ENCODE measurements at places on chromosomes 6 and 20.

DNA sequence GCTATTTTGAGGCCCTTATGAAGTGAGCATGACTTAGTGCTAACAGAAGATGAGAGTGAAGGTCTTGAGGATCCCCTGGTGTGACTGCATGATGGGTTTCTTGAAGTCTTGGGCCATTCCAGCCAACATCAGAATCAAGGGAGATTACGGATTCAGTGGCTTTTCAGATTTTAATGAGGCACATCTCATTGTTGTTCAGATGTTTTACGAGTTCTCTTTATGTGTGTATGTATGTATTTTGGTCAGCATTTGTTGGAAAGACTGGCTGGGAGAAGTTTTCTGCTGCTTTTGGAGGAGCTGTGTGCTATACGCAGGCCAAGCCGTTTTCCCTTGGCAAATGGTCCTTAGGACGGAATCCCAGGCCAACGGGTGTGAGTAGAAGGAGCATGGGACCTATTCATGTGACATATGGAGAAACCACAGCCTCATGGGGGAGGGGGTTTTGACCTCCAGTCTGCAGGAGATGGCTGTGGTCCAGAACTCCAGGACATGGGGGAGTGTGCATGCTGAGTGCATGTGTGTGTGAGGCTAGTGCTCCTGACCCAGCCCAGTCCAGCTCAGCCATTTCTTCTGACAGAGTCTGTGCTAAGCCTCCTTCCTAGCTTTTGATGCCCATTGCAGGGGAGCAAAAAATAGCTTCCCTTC, 35.3 kb downstream of the CHMP4B start:
- DNase-seq: peak; percentile 77

DNA sequence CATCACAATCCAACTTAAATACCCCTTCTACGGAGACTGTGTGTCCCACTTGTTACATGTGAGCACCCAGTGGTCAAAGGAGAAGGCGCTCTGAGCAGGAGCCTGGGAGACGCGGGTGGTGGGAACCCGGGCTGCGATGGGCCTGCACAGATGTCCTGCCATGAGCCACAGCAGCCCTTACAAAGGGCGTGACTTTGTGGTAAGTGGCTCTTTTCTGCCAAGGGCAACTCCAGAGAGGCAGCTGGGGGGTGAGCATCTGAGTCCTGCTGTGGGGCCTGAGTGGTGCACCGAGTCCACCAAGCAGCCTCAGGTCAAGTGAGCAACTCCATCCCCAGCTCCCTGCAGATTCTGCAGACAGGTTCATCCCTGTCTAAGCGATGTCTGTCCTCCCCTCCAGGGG, 33.6 kb upstream of the CST7 start:
- no peak for DNase-seq

DNA sequence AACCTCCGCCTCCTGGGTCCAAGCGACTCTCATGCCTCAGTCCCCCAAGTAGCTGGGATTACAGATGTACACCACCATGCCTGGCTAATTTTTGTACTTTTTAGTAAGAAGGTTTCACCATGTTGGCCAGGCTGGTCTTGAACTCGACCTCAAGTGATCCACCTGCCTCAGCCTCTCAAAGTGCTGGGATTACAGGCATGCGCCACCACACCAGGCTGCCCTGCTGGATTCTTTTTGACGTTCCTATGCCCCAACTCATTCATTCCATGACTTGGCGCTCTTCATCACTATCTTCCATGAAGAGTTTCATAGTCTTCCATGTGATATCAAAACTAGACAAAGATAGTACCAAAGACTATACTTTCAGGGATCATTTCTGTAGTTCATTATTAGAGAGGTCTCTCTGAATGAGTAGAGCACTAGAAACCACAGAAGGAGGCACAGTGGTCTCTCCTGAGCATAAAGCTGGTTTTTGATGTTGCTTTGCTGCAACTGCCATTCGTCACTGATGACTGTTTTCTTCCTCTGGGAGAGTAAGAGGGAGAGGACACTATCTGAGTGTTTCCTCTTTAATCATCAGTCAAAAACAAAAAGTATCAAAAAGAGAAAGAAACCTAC, 23.5 kb downstream of the DNAAF9 start:
- no peak for DNase-seq

DNA sequence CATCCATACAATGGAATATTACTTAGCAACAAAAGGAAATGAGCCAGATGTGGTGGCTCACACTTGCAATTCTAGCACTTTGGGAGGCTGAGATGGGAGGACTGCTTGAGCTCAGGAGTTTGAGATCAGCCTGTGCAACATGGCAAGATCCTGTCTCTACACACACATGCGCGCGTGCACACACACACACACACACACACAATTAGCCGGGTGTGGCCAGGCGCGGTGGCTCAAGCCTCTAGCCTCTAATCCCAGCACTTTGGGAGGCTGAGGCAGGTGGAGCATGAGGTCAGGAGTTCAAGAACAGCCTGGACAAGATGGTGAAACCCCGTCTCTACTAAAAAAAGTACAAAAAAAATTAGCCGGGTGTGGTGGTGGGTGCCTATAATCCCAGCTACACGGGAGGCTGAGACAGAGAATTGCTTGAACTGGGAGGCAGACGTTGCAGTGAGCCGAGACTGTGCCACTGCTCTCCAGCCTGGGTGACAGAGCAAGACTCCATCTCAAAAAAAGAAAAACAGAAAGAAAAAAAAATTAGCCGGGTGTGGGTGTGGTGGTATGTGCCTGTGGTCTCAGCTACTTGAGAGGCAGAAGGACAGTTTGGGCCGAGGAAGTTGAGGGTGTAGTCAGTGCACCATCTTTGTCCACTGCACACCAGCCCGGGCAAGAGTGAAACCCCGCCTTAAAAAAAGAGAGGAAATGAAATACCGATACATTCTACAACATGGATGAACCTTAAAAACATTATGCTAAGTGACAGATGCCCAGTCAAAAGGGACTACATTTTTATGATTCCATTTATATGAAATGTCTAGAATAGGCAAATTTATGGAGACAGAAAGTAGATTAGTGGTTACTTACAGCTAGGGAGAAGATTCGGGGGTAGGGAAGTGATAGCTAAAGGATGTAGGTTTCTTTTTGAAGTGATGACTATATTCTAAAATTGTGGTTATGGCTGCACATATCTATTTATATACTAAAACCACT, 52.5 kb downstream of the RBL1 start:
- DNase-seq: no peak

- DNase-seq: no peak
Measured at GRCh38 chr6:86477500-86478148, 459.7 kb upstream of the HTR1E start.

DNA sequence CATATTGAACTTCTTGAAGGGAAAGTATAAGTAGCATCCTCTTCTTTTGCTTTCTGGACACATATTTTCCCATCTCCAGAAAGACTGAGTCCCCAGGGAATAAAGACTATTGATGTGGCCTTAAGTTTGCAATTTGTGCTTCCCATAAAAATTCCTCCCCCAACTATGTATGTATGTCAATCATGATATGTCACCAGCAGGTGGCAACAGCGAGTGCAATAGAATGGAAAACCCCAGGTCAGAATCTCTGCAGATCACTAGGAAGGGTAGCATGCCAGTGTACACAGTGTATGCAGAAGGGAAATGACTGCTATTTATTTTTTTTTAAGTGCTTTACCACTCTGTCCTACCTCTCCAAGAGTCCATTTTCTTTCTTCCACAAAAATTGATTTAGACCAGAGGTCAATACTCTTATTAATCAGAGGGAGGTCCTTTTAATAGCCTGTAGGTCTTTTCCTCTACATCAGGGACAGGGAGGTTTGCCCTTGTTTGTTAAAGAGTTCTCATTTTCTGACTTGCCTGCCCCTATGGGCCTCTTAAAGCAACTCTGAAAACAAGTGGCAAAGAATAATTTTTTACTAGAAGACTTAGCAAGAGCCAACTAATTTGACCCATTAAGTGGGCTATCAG, 61.4 kb downstream of the BMP2 start:
- peak; percentile 74 for DNase-seq

- DNase-seq: no peak
Measured at GRCh38 chr6:118494091-118494490, 54.0 kb upstream of the PLN start.

- DNase-seq: no peak
Measured at GRCh38 chr6:106773996-106774629, 144.7 kb downstream of the QRSL1 start.

DNA sequence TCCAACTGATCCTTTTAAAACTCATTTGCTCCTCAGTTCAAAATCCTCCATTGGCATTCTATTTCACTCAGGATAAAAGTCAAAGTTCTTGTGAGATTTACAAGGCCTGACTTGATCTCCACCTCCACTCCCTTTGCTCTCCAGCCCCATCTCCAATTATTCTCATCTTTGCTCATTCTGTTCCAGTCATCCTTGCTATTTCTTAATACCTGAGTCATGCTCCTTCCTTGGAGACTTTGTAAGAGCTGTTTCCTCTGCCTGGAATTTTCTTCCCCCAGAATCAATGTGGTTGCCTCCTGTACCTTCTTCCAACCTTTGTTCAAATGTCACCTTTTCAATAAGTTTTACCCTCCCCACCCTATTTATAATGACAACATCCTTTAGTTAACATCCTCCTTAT, 373.5 kb downstream of the HTR1B start:
- DNase-seq: no peak

DNA sequence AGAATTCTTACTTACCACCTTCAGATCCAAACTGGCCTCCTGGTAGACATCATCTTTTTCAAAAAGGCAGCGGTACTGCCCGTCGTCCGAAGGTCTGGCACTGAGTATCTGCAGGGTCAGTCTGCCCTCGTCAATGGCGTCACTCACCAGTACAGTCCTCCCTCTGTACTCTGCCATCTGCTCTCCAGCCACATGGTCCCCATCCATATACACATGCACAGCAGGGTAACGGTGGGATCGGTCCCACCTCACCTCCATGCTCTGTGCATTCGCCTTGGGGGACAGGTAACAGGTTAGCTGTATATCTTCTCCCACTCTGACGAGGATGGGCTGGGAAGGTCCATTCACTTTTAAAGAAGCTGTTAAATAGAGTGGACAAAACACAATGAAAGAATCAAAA, 11.0 kb downstream of the BTNL2 start:
- no peak for DNase-seq

- DNase-seq: no peak
Measured at GRCh38 chr20:5451643-5452210, 135.0 kb upstream of the PROKR2 start.

- DNase-seq: no peak
Measured at GRCh38 chr6:6810727-6811126, 222.2 kb downstream of the LY86 start.

GRCh38 chr20:62064770-62065673, 659 bp downstream of the TAF4 start:
- no peak for DNase-seq

- no peak for DNase-seq
Measured at GRCh38 chr6:100944644-100945043, 63.5 kb upstream of the ASCC3 start.

DNA sequence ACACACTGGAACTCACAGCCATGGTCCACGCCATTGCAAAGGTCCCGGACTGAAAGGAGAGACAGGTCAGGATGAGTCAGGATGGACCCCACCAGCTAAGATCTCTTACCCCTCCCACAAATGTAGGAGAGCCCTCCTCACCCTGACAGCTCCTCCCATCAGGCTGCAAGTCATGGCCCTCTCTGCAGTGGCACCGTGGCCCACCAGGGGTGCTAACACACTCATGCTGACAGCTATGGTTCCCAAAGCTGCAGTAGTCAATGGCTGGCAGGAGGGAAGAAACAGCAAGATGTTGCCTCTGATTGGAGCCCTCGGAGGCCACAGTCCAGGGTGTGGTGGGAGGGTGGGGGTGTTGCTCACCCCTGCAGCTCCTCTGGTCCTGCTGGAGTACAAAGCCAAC, 5.7 kb upstream of the RBPJL start:
- DNase-seq: no peak

GRCh38 chr20:24892931-24893330, 56.1 kb upstream of the CST7 start:
- no peak for DNase-seq

DNA sequence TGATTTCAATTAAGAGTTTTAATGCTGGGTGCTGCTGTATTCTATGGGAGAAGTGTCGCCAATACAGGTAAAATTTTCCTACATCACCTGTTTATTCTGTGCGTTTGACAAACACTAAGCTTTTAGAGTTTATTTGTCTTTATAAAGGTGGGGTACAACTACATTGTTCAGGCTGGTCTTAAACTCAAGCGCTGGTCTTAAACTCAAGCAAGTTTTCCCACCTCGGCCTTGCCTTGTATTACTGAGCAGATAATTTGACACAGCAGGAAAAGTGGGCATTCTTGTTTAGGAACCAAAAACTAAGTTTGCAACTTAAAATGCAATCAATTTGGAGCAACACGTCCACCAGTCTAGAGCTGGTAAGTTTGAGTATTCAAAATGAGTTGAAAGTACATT, 112.9 kb upstream of the BTN3A2 start:
- DNase-seq: no peak

- DNase-seq: no peak
Measured at GRCh38 chr6:168507297-168507696, 66.3 kb downstream of the SMOC2 start.

GRCh38 chr6:3867641-3868502, 18.7 kb downstream of the FAM50B start:
- DNase-seq: peak; percentile 60

DNA sequence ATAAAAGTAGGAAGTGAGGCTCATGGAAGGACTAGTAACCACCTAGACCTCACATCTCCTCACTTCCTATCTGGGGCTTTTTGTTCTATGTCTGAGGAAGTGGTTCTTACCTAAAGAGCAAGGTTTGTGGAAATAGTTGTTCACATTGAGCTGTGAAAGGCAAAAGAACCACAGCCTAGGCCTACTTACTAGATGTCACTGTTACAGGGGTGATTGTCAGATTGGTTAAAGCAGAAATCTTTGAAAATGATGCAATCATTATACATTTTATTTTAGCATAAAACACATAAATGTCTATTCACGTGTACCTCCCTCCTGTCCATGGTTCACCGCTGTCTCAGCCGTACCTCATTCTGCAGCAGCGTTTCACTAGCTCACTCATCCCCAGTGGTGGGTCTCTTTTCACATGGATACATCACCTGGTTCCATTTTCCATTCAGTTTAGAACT, 268.8 kb downstream of the TMEM242 start:
- no peak for DNase-seq

- DNase-seq: peak; percentile 80
Measured at GRCh38 chr6:132300323-132300949, 100.8 kb downstream of the MOXD1 start.

DNA sequence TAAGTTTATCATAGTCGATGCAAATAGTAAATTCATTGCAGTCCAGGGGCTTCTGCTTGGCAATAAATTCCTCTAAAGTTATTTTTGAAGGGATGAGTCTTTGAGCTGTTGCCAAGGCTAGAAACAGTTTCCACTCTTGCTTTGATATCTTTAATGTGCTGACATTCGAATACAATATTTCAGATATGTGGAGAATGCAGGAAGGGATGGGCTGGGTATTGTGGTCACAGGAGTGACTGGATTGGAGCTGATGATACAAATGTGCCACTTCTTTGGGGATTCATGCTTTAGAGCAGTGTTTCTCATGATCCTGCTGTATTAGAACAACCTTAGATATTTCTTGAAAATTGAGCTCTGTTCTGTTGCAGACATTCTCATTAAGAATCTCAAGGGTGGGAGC, 139.0 kb downstream of the PRDM13 start:
- peak; percentile 7 for DNase-seq

DNA sequence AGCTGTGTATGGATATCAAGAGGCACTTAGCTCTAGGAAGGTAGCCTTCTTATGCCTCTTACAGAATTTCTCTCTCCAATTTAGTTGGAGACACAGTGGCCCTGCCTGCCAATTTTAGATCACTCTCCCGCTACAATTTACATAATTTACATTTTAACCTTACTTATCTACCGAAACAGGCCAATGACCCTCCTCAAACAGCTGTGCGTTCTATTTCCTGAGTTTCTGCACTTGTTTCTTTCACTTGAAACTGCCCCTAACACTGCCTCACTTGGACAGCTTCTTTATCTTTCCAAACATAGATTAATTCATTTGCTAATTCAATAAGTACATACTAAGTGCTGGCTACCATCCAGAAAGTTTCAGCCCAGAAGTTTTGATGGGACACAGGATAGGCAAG, 52.9 kb upstream of the HDDC2 start:
- DNase-seq: no peak

Data from fibroblast of the aortic adventitia (primary cell).